Suppressor macrophage (primary cell): ENCODE measurements at places on chromosomes 3 and 15.

DNA sequence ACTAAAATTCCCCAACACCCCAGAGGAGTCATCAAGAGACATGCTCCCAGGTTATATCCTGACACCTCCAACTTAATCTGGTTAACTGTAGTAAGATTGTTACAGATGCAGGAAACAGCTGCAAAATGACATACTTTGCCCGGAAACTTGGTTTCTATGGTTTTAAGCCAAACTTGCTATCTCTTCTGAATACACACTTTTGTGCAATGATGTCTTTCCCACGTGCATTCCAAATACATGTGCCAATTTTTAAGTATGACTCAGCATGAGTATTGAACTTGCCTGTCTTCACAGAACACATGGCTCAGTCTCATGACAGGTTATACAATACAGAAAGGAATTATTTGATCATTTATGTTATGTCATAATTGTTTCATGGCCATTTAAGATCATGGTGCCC is 207.0 kb upstream of the DCBLD2 start:
- DNase-seq, result no peak

GRCh38 chr3:152885076-152885475 is 50.1 kb downstream of the P2RY1 start:
- DNase-seq, result peak; percentile 44

DNA sequence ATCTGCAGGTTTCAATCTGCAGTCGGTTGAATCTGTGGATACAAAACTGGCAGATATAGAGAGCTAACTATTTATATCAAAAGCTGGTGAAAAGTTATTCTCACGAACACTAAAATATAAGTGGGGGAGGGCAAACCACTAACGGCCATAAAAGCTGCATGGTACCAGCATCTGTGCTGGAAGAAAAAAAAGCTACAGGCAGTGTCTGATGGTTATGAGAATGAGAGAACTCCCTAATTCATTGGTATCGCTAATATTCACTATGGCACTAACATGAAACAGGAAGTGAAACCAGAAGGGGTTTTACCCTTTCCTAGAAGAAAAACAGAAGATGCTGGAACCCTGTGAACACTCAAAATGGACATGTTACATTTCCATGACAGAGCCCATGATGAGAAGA is 15.9 kb downstream of the CEP70 start:
- DNase-seq, result peak; percentile 82

DNA sequence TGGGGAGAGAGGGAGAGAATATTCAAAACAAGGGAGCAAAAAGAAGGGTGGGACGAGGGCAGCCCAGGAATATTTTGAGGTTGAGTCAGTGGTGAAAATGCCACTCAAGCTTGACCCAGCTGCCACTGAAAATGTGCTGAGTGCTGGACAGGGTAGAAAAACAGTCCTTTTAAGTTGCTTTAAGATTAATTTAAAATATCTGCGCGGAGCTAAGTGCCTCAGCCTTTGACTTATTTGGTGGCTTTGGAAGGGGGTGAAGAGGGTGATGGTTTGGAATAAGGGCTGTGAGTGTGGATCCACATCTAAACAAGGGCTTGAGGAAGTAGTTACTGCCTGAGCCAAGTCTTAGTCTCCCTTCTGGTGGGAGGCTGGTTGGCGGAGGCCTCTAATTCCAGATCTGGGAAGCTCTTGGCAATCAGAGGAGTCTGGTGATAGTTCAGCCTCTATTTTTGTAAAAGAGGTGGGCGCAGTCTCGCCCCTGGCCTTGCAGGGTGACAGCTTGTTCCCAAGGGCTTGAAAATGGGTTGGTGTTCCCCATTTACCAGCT is 280.8 kb upstream of the ROPN1 start:
- DNase-seq, result peak; percentile 71

DNA sequence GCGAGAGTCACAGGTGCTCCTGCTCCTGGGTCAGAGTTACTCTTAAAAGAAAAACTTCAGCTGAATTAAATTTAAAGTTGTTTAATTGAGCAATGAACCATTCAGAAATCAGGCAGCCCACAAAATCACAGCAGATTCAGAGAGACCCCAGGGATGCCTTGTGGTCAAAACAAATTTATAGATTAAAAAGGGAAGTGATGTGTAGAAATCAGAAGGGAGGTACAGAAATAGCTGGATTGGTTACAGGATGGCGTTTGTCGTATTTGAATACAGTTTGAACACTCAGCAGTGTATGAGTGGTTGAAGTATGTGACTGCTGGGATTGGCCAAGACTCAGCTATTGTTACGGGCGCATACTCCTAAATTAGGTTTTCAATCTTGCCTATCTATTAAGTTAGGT is 58.6 kb downstream of the UACA start:
- no peak for DNase-seq

DNA sequence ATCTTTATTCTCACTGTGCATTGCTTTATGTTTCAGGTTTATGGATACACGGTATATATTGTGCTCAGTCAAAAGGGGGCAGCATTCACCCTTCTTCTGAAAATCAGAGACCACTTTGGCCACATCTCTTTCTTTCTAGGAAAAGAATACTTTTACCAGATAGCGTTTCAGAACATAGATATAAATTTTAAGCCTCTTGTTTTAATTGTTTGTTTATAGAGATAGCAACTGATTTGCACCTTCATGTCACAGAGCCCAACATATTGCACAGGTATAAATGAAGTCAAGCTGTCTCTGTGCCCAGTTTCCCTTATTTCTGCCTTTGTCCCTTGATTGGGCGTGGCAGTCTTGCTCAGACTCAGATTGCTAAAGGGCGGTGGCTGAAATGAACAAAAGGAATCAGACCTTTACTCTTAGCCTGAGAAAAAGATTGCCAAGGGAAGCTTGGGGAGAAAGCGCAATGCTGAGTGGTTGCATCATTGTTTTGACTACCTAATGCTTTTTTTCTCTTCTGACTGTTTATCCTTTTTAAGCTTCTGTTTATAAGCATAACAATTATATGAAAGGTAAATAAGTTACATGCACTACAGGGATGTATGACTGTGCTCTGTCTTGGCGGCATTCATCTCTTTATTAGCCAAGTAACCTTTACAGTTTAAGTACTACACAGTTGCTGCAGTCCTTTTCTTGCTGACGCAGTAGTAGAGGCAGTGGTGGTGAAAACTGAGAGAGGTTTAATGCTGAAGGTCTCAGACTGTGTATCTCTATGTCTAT is 70.8 kb upstream of the ZBTB20 start:
- DNase-seq, result peak; percentile 41

- no peak for DNase-seq
These were observed 249.5 kb downstream of the SQOR start for GRCh38 chr15:45884289-45884688.
